ENCODE measurements at places on chromosomes 7 and 10.

DNA sequence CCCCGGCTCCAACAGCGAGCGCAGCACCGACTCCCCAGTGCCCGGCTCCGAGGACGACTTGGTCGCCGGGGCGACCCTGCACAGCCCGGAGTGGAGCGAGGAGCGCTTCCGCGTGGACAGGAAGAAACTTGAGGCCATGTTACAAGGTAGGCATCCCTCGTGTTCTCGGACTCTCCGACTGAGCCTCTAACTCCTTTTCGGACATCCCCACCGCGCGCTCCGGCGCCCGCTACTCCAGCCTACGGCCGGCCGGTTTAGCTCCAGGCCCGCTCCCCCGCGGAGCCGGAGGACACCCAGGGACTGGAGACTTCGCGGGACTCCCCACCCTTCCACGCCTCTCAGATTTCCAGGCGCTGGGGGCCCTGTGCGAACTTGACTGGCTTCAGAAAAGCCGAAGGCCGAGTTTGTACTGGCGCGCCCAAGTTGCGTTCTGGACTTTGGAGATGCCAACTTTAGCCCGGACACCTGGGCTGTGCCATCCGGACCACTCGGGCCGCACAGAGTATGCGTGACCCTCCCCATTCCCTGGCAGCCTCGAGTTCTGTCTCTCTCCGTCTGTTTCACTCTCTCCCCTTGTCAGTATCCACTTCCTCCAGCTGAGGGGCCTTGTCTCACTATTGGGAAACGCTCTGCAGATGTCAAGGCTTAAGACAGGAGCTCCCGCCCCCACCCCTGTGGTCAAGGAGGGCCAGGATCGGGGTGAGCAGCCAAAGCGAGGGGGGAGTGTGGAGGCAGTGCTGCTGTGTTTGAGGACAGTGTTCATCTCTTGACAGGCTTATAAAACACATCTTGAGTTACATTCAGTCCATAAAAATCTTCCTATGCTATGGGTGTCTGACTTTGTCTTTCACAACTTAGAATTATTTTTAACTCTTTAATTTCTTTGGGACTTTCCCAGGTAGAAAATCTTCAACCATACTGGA is 777 bp downstream of the BICC1 start:
- peak; percentile 57 for DNase-seq

- DNase-seq, result peak; percentile 89
Observed at GRCh38 chr10:115355162-115355760, 262.1 kb downstream of the ATRNL1 start.

- DNase-seq, result no peak
Observed at GRCh38 chr7:35257251-35258124, 3.6 kb upstream of the TBX20 start.

GRCh38 chr10:96863922-96864543 is 31.9 kb downstream of the LCOR start:
- DNase-seq, result no peak

- no peak for DNase-seq
Observed at GRCh38 chr7:144023171-144023827, 23.2 kb downstream of the OR6B1 start.

DNA sequence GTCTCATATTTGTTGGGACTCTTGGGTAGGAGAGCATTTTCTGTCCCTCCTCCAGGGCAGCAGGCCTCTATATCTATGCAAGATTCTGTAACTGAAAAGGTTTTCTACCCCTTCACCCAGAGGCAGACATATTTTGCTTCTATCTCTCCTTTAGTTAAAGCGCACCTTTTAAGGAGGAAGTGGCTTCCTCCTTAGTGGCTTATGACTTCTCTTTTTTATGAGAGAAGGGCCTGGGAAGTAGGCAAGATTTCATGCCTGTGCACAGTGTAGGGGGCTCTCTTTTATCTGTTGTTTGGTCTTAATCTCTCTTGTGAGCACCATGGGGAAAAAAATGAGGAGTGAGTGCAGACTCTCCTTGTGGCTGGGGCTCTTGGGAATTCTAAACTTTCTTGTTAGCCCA is 122.1 kb downstream of the LRMDA start:
- DNase-seq, result peak; percentile 81

- DNase-seq, result no peak
Observed at GRCh38 chr10:31897506-31897905, 31.1 kb downstream of the ARHGAP12 start.

GRCh38 chr7:134695321-134695860 is 48.7 kb downstream of the BPGM start:
- DNase-seq, result no peak

- no peak for DNase-seq
Observed at GRCh38 chr7:135729230-135729629, 1.2 kb upstream of the SLC13A4 start.

DNA sequence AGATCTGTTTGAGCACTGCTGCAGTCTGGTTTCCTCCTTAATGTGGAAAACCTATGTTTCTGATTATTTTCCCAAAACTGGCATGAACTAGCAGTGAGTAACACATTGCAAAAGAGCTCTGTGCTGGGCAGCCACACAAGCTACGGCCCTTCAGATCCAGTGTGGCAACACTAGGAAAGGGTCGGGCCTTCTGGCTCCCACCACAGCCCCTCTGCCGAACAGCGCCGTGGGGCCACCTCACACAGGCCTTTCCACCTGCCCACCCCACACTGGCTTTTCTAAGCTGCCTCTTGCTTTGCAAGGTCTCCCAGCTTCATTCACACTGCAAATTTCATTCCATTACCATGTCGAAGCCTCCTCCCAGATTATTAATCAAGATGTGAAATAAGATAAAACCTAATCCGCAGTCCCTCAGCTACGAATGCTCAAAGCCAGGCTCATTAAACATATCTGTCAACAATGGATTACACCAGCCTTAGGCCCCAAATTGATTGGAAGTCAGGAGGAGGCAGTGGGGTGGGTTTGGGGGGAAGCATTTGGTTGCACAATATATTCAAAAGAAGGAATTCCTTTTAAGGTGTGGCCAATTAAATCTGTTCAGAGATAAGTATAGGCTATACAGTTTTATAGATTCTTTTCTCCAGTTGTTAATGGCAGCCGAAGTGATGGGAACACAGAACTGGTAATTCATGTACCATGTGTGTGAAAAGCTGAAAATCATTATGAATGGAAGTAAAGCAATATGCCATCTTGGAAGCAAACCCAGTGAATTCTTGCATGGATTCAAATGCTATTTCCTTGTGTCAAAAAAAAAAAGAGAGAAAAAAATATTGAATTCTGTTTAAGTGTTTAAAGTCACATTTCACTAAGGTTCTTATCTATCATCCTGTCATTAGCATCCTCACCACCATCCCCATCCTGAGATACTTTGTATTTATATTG is 223.7 kb downstream of the MTERF1 start:
- no peak for DNase-seq

GRCh38 chr10:97921581-97922021 is 72.0 kb downstream of the GOLGA7B start:
- no peak for DNase-seq

DNA sequence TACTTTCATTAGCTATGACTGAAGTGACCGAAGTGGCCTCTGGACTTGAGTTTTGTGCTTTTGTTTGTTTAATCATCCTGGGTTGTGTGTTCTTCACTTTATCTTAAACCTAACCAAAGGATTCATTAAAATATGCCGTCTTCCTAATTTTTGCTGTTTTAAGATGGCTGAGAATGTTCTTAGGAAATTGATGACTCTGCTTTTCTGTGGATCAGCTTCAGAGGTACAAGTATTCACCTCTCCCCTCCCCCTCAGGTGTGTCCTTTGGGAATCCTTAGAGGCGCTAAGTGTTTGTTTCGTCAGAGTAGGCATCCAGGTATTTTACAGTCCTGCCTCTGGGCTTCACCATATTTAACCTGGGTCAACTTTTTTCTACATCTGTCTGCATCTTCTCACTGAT is 1.1 kb downstream of the CCDC126 start:
- no peak for DNase-seq

DNA sequence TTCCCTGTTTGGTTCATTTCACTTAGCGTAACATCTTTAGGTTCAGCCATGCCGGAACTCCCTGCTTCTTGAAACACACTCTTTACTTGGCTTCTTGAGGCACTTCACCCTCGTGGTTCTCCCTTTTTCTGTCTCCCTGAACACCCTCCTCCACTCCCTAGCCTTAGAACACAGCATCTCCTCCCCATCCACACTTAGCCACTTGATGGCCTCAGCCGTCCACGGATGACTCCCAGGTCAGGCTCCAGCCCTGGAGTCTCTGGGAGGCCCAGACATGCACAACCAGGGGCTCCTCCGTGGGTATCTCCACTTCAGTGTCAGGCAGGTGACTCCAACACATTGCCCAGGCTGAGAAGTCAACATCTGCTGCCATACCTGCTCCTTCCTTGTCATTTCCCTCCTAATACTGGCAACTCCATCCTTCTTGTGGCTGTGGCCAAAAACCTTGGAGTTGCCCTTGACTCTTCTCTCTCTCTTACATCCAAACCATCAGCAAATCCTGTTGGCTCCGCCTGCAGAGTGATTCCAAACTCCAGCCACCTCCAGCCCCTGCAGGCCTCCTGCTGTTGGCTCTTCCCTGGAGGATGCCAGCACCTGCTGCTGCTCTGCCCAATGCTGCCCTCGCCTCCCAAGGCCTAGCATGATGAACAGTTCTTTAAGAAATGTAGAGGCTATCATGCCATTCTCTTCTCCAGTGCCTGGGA is 8.4 kb upstream of the INMT start:
- no peak for DNase-seq

DNA sequence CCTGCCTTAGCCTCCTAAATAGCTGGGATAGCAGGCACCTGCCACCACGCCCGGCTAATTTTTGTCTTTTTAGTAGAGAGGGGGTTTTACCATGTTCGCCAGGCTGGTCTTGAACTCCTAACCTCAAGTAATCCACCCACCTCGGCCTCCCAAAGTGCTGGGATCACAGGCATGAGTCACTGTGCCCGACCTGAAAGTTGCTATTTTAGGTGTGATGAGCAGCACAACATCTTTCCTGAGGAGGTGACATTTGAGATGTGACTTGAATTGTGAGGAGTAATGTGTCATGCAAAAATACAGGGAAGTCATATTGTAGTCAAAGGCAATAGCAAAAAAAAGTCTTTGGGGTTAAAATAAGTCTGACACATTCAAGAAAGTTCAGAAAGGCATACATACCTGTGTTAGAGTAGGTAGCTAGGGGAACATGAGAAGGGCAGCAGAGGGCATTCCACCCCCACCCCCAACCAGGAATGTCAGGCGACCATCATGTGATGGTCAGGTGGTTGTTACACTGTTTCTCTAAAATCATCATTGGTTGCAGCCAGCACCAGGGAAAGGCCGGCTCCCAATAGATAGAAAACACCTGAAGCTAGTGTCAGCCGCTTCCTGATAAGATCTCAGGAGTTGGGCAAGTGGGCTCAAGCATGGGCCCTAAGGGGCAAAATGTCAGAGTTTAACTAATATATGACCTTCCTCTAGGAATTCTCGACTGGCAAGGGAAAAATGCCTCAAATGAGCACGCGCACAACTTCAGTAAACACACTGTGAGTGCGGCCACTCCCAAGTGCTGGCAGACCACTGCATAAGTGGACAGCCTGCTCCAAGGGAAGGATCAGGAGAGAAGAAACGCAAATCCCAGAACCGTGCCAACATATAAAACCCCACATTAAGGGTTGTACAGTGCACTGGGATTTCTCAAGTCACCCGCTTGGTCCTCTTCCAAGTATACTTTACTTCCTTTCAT is at the start of gene TACC2:
TACC2 (plus strand) TSS at position 803 of the 964 bp plus-strand sequence. CDS start 32,819 bp downstream, outside the sequence.
- DNase-seq, result no peak

- no peak for DNase-seq
Observed at GRCh38 chr7:157129200-157129599, 9.5 kb upstream of the UBE3C start.

DNA sequence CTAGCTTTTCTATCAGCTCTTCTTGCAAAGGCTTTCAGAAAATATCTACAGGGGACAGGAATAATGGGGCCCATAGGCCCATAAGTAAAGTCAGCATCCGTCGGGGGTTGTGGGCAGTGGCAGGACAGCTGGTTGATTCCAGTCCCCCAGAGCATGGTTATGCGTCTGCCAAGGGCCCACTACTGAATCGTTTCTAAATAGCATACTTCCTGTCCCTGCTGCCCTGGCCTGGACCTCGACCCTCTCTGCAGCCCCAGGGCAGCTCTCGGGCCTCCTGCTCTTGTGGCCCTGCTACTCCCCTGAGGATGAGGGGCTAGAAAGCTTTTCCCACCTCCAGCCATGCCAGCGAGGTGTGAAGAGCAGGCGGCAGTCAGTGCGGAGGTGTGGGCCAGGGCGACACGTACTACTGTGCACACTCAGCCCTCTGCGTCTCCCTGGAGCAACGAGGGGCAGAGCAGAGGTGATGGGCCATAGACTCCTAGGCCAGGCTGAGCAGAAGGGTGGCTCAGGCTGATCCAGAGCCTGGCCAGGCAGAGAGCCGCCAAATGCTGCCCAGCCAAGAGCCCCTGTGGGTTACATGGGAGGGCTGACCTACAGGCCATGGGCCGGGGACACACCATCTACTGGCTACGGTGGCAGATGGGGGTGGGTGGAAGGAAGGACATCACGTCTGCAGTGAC is 4.7 kb upstream of the OPN4 start:
- DNase-seq, result no peak

DNA sequence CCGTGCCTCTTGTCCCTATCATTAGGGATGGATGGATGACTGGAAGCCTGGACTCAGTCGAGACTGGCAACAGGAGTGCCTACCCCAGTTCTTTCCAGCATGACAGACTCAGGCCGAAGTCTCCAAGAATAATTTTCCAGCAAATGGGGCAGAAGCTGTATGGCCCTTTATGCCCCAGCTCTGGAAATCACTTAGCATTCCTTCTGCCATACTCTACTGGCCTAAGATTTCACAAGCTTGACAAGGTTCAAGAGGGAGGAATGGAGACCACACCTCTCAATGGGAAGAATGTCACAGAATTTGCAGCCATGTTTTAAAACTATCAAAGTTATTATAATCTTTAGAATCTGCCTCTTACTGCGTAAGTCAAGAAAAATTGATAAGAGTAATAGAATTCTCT is 39.0 kb upstream of the RTKN2 start:
- no peak for DNase-seq

GRCh38 chr10:63208986-63209385 is 75.9 kb downstream of the NRBF2 start:
- DNase-seq, result no peak

DNA sequence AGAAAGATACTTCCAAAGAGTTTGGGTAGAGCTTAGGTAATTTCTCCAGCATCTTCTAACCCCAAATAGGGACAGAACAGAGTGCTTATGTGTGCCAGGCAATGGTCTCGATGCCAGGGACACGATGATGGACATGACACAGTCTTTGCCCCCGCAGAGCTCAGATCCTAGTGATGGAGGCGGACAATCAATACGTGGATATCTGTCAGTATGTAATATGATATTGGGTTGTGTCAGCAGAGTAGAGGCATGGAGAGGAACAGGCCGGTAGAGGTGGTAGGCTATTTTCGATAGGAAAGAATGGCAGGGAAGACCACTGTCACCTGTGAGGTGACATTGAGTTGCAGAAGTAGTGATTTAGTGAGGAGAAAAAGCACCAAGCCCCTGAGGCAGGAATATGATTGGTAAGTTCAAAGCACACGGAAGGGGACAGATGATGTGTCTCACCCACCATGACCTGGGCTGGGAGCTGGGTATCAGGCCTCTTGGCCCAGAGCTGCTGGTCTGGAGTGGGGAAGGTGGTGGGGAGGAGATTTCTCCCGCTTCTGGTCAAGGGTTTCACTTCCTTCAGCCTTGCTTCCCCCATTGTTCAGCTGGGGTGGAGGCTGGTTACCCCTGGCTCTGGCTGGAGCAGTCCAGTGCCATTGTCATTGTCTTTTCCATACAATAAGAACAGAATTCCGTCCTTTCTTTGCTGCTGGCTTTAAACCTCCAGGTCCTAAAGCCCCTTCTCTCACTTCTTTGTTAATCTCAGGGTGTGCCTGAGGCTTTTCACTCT is 36.0 kb upstream of the SRGN start:
- DNase-seq, result no peak
